ENCODE measurements at places on chromosomes 12 and 14.

GRCh38 chr12:109830267-109830666 is 2.9 kb downstream of the TRPV4 start:
- no peak for DNase-seq

- DNase-seq = no peak
Measured at GRCh38 chr12:126390969-126391566, 1325.8 kb downstream of the AACS start.

GRCh38 chr14:20730891-20731290 is 14.8 kb upstream of the EDDM3A start:
- no peak for DNase-seq

- no peak for DNase-seq
Measured at GRCh38 chr14:103086771-103087342, 2.8 kb downstream of the LBHD2 start.

DNA sequence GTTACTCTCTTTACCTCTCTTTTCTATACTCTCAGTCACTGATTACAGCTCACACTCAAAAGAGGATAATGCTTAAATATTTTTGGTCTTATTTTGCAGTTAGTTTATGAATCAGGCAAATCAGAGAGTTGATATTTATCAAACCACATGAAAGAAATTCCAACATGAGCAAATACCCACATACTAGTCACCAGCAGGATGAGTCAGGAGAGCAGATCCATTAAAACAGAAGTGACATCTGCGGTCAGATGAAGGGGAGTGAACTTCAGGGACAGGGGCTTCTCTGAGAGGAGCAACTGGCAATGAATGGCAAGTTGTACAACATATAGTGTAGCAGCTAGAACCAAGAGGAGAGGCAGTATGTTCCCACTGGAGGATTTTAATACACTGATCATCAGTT is 258.7 kb downstream of the SYT10 start:
- DNase-seq = no peak

DNA sequence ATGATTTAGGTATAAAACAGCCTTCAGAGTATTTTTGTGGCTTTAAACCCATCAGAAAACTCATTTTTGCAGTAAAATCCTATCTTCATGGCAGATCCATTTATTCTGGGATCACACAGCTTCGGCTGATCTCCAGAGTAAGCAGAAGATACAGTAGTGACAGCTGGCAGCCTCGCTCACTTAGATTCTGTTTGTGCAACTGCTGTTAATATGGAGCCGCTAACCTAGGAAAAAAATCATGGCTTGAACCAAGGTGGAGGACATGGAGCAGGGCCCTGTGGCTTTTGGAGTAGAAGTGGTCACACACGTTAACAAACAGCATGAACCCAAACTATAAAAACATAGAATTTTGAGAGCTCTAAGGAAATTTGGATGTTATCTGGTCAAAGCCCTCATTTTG is 137.2 kb upstream of the ARHGAP5 start:
- no peak for DNase-seq

- no peak for DNase-seq
Measured at GRCh38 chr12:18332173-18332572, 70.9 kb downstream of the PIK3C2G start.

DNA sequence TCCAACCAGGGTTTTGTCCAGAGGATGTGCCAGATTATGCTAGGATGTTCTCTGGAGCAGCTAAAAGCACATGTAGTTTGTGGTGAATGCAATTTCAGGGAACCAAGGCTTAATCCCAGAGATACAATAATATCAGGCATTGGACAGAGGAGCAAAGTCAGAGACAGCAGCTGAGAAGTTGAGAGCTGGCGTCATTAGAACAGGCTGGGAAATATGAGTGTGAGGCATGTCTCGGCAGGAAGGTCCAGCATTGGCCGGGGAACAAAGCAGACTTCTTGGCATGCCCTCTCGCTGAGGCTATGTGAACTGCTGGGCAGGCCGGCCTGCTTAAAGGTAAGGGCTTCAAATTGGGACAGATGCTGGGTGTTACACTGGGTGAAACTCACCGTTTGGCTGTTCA is 125.4 kb downstream of the CAND1 start:
- DNase-seq = no peak

DNA sequence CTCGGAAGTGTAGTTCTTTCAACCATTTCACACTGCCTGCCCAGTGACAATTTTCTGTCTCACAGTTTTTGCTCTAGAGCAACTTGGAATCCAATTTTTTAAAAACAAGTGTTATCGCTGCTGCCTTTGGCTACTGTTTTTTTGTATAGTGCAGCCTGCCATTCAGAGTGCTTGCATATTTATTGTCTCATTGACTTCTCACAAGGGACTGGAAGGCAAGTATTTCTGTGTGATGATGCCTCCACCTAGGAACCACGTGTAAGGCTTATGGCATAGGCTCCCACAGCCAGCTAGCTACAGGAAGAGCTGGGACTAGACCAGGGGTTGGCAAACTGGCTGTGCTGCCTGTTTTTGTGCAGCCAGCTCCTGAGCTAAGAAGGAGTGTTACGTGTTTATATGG is 903 bp downstream of the PARPBP start:
- no peak for DNase-seq

DNA sequence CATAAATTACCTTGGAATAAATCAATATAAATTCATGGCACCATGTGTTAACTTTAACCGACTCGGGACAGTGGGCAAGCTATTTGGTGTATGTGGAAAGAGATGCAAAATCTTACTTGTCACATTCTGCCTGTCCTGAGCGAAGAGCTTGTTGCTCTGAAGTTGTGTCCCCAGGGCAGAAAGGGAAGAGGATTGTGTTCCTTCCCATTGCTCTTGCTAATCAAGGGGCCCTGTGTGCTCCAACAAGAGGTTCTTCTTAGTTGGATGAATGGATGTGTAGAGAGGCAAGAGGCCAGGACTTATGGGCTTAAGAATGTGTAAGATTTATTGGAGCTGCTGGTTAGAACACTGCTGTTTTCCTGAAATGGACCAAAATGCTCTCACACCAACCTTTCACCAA is 36.5 kb upstream of the FRS2 start:
- no peak for DNase-seq

Measured in CD4-positive, alpha-beta T cell treated with Interferon alpha-2 for 1 hour (primary cell).